ENCODE measurements at places on chromosomes 1 and 21.

GRCh38 chr1:23592209-23592892, 33.0 kb upstream of the ID3 start:
- DNase-seq, result no peak

DNA sequence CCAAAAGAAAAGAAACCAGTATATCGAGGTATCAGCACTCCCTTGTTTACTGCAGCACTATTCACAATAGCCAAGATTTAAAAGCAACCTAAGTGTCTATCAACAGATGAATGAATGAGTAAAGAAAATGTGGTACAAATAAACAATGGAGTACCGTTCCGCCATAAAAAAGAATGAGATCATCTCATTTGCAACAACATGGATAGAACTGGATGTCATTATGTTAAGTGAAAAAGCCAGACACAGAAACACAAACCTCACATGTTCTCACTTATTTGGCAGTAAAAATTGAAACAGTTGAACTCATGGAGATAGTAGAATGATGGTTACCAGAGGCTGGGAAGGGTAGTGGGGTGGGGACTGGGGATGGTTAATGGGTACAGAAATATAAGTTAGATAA, 4.3 kb upstream of the GNG5 start:
- no peak for DNase-seq

GRCh38 chr1:27130798-27131197, 24.1 kb downstream of the SLC9A1 start:
- DNase-seq, result no peak

DNA sequence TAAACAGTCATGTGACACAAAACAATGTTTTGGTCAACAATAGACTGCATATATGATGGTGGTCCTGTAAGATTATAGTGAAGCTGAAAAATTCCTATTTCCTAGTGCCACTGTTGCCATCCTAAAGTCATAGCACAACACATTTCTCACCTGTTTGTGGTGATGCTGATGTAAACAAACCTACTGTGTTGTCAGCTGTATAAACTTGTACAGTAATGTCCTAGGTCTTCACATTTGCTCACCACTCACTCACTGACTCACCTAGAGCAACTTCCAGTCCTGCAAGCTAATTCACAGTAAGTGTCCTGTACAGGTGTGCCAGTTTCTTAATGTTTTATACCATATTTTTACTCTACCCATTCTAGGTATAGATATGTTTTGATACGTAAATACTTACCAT, 326.1 kb upstream of the USP24 start:
- no peak for DNase-seq

DNA sequence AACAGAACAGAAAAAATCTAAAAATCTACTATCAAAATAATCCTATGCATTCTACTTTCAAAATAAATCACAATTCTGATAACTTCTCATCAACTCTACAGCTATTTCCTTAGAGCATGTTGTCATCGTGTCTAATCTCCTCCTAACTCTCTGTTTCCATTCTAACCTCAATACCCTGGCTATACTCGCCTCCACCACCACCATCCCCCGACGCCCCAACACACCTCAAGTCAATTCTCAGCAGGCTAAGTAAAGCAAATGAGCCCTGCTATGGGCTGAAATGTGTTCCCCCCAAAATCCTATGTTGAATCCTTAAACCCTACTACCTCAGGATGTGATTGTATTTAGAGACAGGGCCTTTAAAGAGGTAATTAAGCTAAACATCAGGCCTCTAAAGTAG, 34.6 kb downstream of the NRDC start:
- DNase-seq, result no peak

- no peak for DNase-seq
Observed at GRCh38 chr1:56432166-56432971, 147.0 kb downstream of the PLPP3 start.

- DNase-seq, result no peak
Observed at GRCh38 chr1:63350320-63350719, 17.1 kb upstream of the ALG6 start.

DNA sequence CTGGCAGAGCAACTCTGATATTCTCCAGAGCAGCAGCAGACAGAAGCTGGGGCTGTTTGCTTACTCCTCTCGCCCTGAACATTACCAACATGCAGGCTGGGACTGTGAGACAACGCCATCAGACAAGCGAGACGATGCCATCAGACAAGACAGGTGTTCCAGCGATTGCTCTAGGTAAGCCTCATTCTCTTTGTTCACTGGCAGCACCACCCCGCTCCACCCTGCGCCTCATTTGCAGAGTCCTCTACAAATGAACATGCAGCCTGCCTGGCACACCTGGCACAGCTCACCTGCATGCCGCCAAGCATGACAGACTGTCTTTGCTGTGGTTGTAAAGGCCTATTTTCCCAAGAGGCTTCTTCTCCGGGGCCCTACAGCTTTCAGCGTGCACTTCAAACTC, 346.2 kb downstream of the SMYD3 start:
- no peak for DNase-seq

GRCh38 chr1:92291372-92291999, 7.3 kb downstream of the GLMN start:
- DNase-seq, result peak; percentile 42

DNA sequence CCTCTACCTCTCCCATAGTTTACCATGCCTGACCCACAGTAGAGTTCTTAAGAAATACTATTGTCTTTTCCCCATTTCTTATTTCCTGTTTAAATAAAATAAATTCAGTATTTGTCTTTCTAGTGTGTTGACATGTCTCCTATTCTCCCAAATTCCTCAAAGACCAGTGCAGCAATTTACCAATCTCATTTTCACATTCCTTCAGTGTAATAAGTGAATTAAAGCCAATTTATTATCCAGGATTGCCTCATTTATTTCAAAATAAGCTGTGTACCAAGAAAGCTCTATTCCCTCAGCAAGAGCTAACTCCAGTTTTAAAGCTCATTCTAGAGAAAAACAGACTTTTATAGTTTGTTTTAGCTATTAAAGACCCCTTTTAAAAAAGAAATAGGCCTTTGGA, 49.9 kb downstream of the DISC1 start:
- no peak for DNase-seq

GRCh38 chr1:24888061-24888970, 41.8 kb downstream of the RUNX3 start:
- no peak for DNase-seq

GRCh38 chr1:101389547-101389929, 152.7 kb downstream of the S1PR1 start:
- DNase-seq, result no peak

- DNase-seq, result no peak
Observed at GRCh38 chr21:42022091-42022430, 11.9 kb upstream of the ZBTB21 start.

DNA sequence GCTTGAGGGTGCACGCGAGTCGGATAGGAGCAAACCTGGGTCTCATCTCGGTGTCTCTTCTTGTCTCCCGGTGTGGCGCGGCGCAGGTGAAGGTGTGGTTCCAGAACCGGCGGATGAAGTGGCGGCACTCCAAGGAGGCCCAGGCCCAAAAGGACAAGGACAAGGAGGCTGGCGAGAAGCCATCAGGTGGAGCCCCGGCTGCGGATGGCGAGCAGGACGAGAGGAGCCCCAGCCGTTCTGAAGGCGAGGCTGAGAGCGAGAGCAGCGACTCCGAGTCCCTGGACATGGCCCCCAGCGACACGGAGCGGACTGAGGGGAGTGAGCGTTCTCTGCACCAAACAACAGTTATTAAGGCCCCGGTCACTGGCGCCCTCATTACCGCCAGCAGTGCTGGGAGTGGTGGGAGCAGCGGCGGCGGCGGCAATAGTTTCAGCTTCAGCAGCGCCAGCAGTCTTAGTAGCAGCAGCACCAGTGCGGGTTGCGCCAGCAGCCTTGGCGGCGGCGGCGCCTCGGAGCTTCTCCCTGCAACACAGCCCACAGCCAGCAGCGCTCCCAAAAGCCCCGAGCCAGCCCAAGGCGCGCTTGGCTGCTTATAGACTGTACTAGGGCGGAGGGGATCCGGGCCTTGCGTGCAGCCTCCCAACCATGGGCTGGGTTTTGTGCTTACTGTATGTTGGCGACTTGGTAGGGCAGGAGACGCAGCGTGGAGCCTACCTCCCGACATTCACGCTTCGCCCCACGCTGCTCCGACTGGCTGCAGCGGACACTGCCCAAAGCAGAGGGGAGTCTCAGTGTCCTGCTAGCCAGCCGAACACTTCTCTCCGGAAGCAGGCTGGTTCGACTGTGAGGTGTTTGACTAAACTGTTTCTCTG, 5.1 kb downstream of the HLX start:
- DNase-seq, result no peak

DNA sequence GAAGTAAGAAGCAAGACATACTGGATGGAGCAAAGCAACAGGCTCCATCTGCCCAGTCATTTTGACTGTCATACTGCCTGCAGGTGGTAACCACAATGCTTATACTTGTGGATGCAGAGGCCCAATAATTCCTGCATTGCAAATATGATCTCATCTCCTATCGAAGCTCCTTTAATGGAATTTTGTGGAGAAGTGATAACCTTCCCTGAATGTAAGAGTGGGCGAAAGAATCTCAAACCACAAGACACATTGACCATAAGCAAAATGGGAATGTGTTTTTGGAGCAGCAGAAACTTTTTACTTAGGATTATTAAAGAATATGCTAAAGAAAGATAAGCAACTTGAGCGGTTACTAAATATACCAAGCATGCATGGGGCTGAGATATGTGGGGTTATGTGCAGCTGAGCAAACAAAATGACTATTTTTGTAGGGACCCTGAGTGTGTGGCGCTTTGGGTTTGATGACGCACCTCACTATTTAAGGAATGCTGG, 77.4 kb upstream of the BACH1 start:
- no peak for DNase-seq

DNA sequence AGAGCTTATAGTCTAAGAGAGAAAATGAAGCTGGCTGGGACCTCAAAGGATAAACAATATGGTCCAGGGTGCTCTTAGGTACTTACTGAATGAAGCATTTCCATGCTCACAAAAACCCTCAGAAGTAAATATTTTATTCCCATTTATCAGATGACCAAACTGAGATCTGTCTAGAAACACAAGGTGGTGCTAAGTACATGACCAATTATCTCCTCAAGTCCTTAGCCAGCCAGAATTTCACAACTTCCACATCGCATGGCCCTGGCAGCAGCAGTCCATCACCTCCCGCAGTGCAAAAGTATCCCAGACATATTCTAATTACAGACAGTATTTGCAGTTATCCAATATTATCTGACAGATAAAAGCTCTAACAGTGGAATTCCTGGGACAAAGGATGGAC, 321.7 kb upstream of the PROX1 start:
- DNase-seq, result no peak

- DNase-seq, result no peak
Observed at GRCh38 chr1:92992054-92992453, 30.8 kb upstream of the DIPK1A start.

GRCh38 chr1:112462953-112463279, 45.8 kb upstream of the WNT2B start:
- DNase-seq, result no peak

GRCh38 chr1:113153116-113153803, 80.3 kb downstream of the LRIG2 start:
- no peak for DNase-seq

DNA sequence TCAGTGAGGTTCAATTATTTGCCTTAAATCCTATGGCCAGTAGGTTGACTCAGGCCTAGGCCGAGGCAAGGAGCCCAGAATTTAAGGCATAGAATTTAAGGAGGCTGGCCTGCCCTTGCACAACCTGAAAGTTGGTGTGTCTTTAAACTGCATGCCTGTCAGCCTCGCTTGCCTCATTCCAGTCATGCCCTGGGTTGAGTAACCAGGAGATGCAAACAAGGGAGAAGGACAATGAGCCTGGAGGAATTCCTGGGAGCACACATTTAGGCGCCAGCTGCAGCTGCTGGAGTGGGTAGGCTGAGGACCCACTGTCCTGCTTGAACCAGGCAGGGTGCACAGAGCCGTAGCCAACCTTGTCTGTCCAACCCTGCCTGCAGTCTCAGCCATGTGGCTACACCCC, 11.7 kb downstream of the CD2 start:
- DNase-seq, result no peak

DNA sequence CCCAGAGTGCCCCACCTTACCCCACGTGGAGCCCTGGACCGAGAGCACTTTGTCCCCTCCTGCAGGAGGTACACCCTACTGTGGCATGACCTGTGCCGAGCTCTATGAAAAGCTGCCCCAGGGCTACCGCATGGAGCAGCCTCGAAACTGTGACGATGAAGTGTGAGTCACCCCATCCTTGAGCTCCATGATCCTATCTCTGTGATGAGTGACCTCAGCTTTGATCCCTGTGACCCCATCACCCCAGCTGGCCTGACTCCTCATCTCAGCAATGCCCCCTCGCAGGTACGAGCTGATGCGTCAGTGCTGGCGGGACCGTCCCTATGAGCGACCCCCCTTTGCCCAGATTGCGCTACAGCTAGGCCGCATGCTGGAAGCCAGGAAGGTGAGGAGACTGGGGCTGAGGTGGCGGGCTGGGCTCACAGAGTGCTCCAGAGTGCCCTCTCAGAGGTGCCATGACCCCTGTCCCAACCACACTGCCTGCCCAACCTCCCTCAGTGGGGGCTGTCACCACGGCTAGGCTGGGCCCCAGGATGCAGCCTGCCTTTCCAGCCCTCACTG, 16.2 kb upstream of the MPL start:
- no peak for DNase-seq

DNA sequence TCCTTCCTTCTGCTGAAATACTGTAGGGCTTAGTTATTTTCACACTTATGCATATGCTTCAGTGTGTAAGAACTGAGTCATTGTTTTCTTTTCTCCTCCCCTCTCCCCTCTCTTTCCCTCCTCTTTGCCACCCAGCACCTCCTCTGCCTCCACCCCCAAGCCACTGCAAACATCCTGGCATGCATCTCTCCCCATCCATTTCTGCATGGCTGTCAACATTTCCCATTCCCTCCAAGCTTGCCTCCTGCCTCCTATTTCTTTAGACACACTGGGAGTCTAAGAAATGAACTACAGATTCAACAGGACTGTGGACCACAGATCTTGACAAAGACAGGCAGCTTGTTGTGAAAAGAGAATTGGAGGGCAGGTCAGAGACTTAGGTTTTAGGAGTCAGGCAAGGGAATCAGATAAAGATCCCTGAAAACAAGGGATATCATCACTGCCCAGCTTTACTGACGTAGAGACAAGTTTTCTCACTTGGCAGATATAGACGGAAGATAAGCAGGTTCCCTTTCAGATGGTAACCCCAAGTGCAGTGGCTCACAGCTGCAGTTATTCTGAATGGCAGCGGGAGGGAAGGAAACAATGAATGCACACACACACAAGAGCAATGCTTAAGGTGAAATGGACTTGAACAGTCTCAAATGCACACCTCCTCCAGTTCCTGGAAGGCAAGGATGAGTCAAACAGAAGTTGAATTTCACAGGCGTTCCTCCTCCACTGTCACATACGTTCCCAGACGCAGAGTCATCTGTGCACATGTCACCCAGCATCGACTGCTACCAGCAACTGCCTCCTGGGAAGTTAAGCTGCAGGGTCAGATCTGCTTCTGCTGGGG, 56.1 kb downstream of the HIVEP3 start:
- no peak for DNase-seq

GRCh38 chr1:117710710-117711109, 104.9 kb downstream of the TENT5C start:
- DNase-seq, result no peak

DNA sequence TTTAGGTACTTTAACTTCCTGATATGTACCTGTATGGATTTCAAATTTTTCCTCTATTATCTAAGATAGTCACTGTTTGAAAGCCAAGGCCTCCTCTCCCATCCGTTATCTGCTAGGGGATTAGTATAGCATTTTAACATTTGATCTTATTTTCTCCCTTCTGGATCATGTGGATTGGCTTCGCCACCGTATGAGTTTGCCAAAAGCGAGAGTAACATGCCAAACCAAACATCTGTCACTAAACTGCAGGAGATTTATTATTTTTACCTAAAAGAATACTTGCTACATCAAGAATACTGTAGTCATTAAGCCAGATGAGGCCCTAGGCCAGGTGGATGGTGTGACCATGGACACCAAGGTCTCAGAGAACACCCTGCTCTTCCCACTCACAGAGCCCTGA, 28.5 kb upstream of the EEIG2 start:
- DNase-seq, result no peak

Measured in hindlimb muscle (tissue), 1 donor.